ENCODE measurements at places on chromosomes 2 and 18. TPM values are rescaled to one million over a fixed set of nuclear protein-coding genes. Genes with fewer than 3 reads are reported as not detected.

DNA sequence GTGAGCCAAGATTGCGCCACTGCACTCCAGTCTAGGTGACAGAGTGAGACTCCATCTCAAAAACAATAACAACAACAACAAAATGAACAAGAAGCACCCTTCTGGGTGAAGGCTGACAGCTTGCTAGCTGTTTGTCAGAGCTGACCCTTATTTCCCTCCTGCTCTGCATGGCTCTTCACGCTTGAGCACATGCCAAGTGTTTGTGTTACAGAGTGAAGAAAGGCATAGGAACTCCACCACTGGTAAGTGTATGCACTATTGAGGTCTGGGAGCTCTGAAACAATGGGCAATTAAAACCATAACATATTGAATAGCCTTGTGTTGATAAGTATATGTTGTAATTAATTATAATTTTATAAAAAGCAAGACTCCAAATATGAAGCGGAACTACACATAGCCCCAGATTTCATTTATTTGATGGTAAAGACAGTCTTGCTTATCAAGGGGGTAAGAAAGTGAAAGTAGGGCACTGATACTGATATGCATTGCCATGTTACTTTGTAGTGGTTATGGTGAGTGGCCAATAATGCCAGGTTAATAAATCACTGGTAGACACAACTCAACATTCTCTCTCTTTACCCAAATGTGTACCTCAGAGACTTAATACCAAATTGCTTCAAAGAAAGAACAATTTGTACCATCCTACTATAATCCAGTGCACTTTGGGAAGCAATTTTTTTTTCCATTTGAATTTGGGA lies 163.4 kb downstream of the VWC2L start:
- H3K4me1 ChIP-seq = no peaks in the 10 kb centered on the region
- DNase-seq = no peak
- H3K4me3 ChIP-seq = no peak overlapping the region
- no peaks in the 10 kb centered on the region for H3K36me3 ChIP-seq

DNA sequence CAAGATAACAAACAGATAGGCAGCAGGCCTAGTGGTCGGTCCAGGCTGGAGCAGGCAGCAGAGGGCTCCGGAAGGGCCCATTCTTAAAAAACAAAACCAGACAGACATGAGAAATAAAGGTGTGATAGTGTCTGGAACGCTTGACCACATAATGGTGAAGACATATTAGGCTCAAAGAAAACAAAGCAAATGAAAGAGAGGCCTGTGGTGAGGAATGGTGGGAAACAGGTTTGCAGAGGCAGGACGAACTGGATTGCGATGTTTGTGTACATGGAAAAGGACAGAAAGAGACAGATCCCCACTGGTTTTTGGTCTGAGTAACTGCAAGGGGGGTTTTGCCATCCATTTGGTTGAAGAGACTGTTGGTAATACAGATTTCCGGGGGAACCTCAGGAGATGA lies 19.9 kb downstream of the QPCT start:
- no peaks in the 10 kb centered on the region for H3K4me1 ChIP-seq
- no peak overlapping the region for H3K27ac ChIP-seq
- no peak for DNase-seq

GRCh38 chr2:102357937-102358336 lies 2.3 kb downstream of the IL18R1 start:
- peaks cover 42% of the 10 kb centered on the region for H3K4me1 ChIP-seq
- H3K27ac ChIP-seq = no peak overlapping the region
- DNase-seq = no peak
- no peaks in the 10 kb centered on the region for H3K27me3 ChIP-seq

DNA sequence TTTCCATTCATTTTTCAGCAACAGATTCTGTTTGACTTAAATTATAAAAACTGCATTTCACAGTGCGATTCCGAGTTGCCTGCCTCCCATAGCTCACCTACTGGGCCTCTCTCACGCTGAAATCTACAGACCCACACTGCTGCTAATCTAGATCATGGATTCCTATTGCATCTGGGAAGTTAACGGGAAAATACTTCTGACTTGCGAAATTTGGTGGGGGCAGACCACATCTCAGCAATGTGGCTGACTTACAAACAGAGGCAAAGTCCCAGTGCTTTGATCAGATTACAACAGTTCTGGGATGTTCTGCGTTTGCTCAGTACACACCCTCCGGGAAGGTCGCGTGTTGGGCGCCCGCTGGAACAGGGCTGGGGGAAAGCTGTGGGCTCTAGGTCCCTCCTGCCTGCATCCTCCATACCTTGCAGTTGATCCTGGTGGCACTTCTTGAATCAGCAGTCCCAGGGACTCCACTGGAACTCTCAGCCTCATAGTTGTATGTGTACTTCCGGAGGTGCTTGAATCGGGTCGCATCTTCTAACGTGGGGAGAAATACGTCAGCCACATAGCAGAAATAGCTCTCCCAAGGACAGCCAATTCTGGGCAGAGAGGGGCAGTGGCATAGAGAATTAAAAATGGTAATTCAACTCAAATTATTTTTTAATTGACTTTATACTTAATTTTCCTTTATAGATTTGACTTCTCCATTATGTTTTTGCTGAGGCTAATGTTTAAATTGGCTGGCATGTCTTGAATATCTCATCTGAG lies 1.7 kb downstream of the APOB start:
- peaks cover 14% of the 10 kb centered on the region for H3K4me1 ChIP-seq
- H3K27me3 ChIP-seq = no peaks in the 10 kb centered on the region
- no peak overlapping the region for H3K27ac ChIP-seq
- H3K4me3 ChIP-seq = no peak overlapping the region
- no peaks in the 10 kb centered on the region for H3K36me3 ChIP-seq

- H3K36me3 ChIP-seq = no peaks in the 10 kb centered on the region
- DNase-seq = no peak
- H3K4me3 ChIP-seq = no peak overlapping the region
- no peaks in the 10 kb centered on the region for H3K4me1 ChIP-seq
- H3K27me3 ChIP-seq = no peaks in the 10 kb centered on the region
These were observed 52.6 kb downstream of the TWIST2 start for GRCh38 chr2:238900511-238900910.

Gene EPB41L3
- 79.7 TPM for total RNA-seq

Gene SERPINB4
- 0.42 TPM for total RNA-seq

Gene GREB1L
- total RNA-seq = 0.67 TPM

Gene GATA6
- total RNA-seq = 20.6 TPM

Gene DSEL
- total RNA-seq = 14.2 TPM

DNA sequence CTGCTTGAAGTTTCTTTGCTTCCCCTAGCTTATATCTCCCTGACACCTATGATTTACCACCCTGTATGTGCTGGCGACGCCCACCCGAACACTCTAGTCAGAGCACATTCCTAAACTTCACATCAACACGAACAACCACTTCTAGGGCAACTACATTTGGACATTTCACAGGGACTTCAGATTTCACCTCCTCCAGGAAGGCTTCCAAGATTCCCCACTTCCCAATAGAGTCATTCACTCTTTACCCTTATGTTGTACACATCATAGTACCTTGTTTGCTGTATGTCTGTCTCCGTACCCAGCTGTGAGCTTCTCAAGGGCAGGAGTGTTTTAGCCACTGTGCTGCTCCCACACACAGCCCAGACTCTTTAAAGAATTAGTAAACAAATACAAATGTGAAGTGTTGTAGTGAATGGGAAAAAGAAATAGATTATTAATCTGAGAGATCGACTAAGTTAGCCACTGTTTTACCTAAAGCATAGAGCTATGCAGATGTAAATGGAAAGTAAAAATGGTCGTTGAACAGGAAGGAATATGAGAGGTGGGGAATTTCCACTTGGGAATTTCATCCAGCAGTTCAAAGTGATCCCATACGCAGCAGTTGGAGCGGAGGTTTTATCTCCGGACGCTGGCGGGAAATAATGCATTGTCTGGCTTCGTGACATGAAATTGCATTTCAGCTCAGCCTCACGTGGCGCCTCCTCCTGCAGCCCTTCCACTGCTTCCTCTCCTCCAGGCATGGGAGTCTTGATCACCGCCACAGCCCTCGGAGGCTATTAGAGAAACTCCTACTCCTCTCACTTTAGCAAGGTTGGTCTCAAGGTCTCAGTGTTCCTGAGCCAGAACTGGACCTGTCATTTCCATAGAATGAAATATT lies 233.4 kb upstream of the COPS8 start:
- H3K4me3 ChIP-seq = no peak overlapping the region
- H3K36me3 ChIP-seq = no peaks in the 10 kb centered on the region
- no peaks in the 10 kb centered on the region for H3K4me1 ChIP-seq
- no peaks in the 10 kb centered on the region for H3K27me3 ChIP-seq
- peak overlapping the region; percentile 33 for H3K27ac ChIP-seq

Measured in left lung (tissue), 14 donors.